ENCODE measurements at places on chromosomes 2 and 18.

GRCh38 chr2:207772081-207772843, 2.6 kb upstream of the FZD5 start:
- DNase-seq, result no peak

- DNase-seq, result no peak
These were observed 202.1 kb downstream of the EIPR1 start for GRCh38 chr2:3175568-3175955.

DNA sequence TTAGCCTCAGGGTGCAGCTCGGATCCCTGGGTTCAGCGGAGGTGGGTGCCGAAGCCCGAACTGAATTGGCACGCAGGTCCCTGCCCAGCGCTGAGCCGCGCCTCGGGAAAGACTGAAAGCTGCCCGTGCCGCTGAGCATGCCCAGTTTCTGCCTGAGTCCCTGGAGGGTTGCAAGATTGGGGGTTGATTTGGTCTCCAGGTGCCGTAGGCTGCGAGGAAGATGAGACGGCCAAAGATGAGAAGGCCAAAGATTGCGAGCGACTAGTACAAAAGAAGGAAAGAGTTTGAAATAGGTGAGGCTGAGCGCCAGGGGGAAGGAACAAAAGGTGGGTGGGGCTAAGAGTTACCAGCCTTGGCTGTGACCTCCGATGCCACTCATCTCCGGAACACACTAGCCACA, 852 bp upstream of the KCNH7 start:
- DNase-seq, result peak; percentile 51

GRCh38 chr18:7452331-7452730, 114.8 kb upstream of the PTPRM start:
- DNase-seq, result peak; percentile 71

GRCh38 chr2:205885492-205886099, 200.4 kb downstream of the INO80D start:
- DNase-seq, result peak; percentile 74

GRCh38 chr2:13581471-13581870, 864.7 kb downstream of the TRIB2 start:
- peak; percentile 4 for DNase-seq

DNA sequence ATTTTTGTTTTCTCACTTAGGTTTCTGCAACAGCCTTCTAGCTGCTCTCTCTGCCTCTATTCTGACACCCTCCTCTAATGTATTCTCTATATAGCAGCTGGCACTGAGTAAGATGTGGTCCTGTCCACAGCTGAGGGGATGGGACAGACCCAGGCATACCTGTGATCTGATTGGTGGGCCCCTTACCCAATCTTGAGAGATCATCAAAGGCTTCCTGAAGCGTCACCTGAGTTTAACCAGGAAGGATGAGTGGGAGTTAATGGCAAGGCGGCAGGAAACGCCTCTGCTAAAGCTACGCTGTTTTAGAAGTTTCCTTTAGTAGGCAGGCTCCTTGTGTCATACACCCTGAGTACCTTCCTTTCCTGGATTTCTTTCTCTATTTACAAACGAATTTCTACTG, 5.7 kb upstream of the TET3 start:
- no peak for DNase-seq

DNA sequence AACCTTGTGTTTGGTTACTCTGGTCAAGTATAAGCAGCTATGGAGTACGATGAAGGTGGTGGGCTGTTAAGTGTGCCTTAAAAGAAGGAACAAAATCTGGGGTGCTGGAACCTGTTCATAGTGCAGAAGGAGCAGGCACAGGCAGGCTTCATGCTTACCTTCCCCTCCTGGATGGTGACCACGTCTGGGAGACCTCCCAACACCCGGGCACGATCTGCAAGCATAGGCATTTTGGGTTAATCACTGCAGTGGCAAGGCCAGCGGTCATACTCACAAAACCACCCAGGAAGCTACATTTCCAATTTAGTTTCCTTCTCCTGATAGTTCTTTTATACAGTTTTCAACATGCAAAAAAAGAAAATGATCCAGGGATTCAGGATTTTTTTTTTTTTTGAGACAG, 58.7 kb upstream of the LPIN2 start:
- no peak for DNase-seq

GRCh38 chr2:579351-579886, 97.8 kb downstream of the TMEM18 start:
- no peak for DNase-seq

- DNase-seq, result peak; percentile 30
These were observed 125.6 kb upstream of the GATA6 start for GRCh38 chr18:22043837-22044236.

- no peak for DNase-seq
These were observed 23.1 kb downstream of the MRPL44 start for GRCh38 chr2:223980397-223980735.

DNA sequence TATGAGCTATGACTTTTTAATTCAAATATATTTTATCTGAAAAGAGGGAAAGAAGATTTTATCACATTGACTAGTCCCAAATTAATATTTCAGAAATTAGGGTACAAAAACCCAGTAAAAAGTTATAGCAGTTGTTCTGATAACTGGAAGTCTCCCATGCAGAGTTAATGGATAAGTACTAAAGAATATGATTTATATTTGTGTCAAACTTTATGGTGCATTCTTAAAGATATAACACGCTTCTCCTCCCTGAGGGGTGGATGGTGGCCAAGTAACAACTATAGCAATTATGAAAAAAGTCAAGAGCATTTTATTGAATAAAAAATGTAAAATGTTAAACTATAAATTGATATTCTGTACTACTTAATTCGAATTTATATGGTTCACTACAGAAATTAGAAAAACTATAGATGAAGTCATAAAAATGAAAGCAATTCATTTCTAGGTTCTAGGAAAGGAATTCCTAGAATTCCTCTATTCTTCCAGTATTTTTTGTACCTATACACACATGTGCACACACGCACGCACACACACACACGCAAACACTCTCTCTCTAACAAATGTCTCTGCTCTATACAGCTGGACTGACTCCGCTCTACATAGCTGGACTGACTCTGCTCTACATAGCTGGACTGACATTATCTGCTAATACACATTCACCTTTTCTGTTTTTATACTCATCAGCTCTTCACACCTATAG, 111.3 kb downstream of the PRELID3A start:
- peak; percentile 45 for DNase-seq

DNA sequence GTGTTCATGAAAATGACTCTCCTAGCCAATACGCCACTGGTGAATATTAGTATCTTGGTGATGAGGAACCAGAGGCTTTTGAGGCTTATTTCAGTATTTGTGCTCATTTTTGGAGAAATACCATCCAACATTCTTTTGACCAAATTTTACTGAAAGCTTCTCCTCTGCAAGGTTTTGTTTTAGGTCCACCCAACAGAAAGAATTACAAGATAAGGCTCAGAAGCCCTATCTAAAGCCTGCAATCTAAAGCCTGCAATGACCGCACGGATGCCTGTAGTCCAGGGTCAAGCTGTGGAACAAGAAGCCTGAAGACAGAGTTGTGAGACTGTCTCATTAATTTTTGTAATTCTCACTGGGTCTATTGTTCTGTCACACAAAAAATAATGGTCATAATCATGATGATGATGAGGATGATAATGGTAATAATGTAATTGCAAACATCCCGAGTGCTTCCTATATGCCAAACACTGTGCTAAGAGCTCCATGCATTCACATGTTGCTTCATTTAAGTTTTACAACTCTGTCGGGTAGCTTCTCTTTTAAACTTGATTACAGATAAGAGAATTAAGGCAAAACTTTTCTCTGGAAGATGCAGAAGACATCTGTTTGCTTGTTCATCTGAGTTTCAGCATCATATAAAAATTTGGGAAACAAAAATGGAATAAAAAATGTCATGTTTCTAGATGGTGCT, 33.2 kb upstream of the NCOA1 start:
- no peak for DNase-seq

GRCh38 chr2:177738461-177739235, 333.9 kb downstream of the PDE11A start:
- DNase-seq, result no peak

- no peak for DNase-seq
These were observed 435.3 kb upstream of the HNRNPA3 start for GRCh38 chr2:176777262-176777661.

GRCh38 chr2:48343571-48344440, 186.1 kb upstream of the STON1 start:
- no peak for DNase-seq

Data from NCI-H82 (cell line).